Stimulated activated CD8-positive, alpha-beta memory T cell treated with anti-CD3 and anti-CD28 coated beads, Interleukin-12 subunit alpha, Interleukin-12 subunit beta, amount 100 ng/mL, for 1 hour (primary cell): ENCODE measurements at places on chromosomes 13 and 19.

- no peak for DNase-seq
Measured at GRCh38 chr13:106336668-106337067, 198.8 kb downstream of the EFNB2 start.

GRCh38 chr13:20270163-20270865, 38.2 kb upstream of the GJB6 start:
- no peak for DNase-seq

GRCh38 chr19:51546650-51547396, 15.4 kb upstream of the SIGLEC6 start:
- no peak for DNase-seq

DNA sequence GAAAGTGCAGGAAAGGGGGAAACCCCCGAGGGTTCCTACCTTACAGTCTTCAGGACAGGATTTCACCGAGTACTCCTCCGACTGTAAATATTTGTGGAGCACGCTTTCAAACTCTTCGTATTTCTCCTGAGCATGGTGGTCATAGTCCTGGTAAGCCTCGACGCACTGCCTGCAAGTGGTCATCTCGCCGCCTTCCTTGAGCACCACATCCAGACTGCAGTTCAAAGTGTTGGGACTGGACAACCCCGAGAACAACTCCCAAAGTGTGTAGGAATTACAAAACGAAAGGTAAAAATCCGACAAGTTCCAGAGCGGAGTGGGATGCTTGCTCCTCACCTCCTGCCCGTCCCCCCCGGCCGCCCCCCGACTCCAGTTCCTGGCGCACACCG, 349.7 kb downstream of the LIG4 start:
- DNase-seq, result no peak

GRCh38 chr19:33395561-33396550, 22.3 kb downstream of the CEBPG start:
- no peak for DNase-seq

- DNase-seq, result no peak
Measured at GRCh38 chr19:49349567-49349966, 12.6 kb downstream of the TEAD2 start.

DNA sequence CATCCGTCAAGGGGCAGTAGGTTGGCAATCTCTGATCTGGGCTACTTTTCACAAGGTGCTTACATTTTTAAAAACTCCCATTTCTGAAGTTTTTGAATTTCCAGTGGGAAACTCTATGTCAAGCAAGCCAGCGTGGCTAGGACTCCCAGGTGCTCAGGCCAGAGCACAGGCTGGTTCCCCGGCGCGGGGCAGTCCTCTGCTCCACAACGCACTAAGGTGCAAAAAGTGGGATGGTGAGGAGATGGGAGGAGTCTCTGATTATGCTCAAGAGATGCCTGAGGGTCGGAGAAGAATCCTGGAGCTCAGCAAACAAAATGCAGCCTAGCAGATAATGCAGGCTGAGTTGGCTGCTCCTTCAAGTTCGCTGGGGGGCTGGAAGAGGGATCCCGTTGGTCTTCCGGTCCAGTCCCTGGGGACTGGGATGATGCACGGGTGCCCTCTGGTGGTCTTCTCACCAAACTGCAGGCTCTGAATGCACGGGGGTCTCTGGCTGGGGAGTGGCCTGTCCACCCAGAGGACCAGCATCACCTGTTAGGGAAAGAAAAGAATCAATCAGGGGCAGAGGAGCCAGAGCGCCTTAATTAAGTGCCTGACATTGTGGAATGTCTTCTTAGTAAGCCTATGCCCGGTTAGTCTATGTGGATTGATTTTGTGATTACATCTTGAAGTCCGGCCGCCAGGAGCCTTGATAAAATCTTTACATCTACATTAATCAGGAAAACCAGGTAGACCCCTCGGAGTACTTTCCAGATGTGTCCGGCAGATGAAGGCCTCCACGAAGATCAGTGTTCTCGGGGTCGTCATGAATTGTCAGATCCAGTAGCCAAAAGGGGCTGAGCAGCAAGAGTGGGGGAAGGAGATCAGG, 244.4 kb upstream of the MAB21L1 start:
- DNase-seq, result no peak

- DNase-seq, result no peak
Measured at GRCh38 chr13:31022928-31023530, 90.6 kb downstream of the TEX26 start.

- no peak for DNase-seq
Measured at GRCh38 chr13:40876020-40876738, 86.8 kb downstream of the SLC25A15 start.

DNA sequence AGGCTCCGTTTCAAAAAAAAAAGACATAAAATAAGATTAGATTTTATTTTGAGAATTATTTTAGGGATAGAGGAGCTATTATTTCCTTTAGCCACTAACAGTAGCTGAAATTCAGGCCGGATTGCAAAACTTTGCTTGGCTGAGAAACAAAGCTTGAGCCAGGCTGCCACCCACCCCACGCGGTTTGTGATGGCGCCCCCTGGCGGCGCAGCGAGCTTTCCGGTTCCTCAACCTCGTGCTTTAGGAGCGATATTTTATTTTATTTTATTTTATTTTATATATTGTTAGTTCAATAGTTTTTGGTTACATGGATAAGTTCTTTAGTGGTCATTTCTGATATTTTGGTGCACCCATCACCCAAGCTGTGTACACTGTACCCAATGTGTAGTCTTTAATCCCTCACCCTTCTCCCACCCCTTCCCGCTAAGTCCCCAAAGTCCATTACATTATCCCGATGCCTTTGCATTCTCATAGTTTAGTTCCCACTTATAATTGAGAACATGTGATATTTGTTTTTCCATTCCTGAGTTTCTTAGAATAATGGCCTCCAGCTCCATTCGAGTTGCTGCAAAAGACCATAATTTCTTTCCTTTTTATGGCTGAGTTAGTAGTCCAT, 19.8 kb upstream of the CEACAM4 start:
- peak; percentile 20 for DNase-seq

DNA sequence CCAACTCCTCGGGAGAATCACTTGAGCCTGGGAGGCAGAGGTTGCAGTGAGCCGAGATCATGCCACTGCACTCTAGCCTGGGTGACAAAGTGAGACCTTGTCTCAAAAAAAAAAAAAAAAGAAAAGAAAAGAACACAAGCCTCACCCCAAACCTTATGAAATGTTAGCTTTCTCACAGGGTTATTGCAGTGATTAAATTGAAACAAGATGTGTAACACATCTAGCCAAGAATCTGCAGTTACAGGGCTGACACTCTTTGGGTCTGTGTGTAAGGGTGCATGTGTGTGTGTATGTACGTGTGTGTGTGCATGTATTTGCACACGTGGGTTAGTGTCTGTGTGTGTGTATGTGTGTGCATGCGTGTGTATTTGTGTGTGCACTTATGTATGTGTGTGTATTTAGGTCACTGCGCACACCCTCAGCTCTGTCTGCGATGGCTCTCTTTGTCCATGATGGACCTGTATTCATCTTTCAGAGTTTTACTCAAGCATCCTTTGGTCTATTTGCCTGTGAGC, 336.3 kb downstream of the UQCRFS1 start:
- no peak for DNase-seq

- DNase-seq, result no peak
Measured at GRCh38 chr19:45123440-45123850, 30.5 kb downstream of the PPP1R37 start.

DNA sequence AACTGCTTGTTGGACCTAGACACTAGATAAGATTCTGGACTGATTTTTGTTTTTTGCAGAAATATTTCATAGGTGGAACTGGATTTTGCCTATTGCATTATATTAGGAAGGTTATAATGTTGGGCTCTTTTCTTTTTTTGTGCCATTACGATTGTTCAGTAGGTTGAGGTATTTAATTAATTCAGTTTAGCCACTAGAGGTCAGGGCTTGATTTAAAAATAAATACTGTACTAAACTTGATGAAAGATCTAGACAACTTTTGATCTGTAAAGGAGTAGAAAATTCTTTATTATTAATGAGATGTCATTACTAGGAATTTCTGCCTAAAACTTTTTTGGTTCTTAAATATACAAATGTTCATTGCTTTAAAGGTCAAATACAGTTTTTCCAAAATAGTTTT, 15.2 kb upstream of the SUPT20H start:
- no peak for DNase-seq

- DNase-seq, result no peak
Measured at GRCh38 chr19:33831825-33832224, 35.2 kb downstream of the KCTD15 start.

DNA sequence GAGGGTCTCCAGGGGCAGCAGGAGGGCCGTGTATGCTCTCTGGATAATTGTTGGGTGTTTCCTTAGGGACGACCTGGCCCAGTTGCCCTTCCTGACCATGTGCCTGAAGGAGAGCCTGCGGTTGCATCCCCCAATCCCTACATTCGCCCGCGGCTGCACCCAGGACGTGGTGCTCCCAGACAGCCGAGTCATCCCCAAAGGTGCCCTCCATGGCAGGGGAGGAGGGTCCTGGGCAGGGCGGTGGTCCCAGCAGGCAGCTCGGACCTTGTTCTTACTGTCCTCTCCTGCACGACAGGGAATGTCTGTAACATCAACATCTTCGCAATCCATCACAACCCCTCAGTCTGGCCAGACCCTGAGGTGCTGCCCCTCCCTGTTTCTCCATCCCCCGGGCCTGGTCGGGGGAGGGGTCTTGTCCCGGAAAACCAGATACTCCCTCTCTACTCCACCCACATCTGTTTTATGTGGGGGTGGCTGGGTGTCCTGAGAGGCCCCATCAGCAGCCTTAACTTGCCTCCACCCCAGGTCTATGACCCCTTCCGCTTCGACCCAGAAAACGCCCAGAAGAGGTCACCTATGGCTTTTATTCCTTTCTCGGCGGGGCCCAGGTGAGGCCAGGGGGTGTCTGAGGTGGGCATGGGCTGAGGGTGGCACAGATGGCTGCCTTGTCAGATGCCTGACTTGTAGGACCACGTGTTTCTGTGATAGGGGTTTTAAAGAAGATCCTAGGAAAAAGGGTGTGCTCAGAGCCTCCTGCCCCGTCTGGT, 12.3 kb upstream of the CYP4F3 start:
- no peak for DNase-seq

- DNase-seq, result no peak
Measured at GRCh38 chr19:41554907-41555306, 21.1 kb upstream of the CEACAM21 start.

GRCh38 chr19:15372470-15372869, 7.1 kb downstream of the AKAP8 start:
- no peak for DNase-seq

- no peak for DNase-seq
Measured at GRCh38 chr13:95002126-95002525, 289.8 kb upstream of the SOX21 start.

GRCh38 chr19:42246143-42246921, 3.9 kb upstream of the GSK3A start:
- DNase-seq, result no peak

GRCh38 chr13:110665491-110666254, 40.2 kb downstream of the CARS2 start:
- DNase-seq, result no peak

DNA sequence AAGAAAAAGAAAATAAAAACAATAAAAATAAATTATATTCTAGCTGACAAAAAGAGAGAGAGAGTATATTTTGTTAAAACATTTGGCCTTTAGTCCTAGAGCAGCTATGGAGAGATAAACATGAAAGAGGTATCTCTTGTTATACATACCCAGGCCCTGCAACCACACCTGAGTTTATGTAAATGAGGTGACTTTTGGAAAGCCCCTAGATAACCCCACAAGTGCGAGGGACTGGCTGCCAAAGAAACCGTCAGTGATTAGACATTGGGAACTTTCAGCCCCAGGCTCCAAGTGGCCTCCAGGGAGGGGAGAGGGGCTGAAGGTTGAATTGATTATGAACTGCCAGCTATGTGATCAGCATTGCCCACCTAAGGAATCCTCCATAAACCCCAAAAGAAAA, 2.1 kb upstream of the NLRP7 start:
- DNase-seq, result no peak

DNA sequence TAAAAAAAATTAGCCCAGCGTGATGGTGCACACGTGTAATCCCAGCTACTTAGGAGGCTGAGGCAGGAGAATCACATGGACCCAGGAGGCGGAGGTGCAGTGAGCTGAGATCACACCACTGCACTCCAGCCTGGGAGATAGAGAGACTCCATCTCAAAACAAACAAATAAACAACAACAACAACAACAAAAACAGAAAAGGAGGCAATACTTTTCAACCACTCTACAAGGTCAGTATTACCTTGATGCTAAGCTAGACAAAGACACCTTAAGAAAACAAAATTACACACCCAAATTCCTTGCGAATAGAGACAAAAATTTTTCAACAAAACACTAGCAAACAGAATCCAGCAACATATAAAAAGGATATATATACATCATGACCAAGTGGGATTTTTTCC, 39.7 kb downstream of the PEPD start:
- DNase-seq, result no peak

- no peak for DNase-seq
Measured at GRCh38 chr19:16033136-16033530, 43.2 kb upstream of the TPM4 start.

DNA sequence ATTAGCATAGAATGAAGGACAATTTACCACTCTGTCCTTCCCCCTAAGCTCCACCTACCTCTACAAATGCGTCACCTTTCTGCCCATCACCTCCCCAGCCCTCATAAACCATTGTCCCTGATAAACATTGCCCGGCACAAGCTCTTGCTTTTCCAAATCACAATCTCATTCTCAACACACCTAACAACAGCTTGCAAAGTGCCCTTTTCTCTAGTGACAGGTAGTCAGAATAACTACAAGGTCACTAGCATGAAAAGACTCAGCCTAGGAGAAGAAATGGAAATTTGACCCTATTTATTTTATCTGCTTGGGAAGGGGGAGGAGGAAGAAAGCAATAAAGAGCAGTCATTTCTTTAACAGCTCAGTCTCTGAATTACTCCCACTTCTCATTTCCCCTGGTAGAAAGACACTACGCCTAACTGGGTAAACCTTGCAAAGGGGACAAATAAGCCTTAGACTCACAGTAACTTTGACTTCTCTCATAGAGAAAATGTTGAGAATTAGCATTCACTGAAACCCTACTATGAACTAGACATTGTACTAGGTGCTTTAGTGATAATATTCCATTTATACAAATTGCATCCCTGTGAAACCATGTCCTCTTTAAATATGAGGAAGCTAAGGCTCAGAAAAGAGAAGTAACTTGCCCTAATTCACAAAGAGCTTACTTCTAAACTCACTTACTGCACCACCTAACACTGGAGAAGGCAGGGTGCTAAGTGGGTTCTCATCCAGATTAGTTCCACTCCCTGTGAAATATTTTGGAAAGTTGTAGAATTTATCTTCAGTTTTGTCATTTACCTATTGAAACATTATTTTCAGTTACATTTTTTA, 116.2 kb upstream of the FNDC3A start:
- no peak for DNase-seq

DNA sequence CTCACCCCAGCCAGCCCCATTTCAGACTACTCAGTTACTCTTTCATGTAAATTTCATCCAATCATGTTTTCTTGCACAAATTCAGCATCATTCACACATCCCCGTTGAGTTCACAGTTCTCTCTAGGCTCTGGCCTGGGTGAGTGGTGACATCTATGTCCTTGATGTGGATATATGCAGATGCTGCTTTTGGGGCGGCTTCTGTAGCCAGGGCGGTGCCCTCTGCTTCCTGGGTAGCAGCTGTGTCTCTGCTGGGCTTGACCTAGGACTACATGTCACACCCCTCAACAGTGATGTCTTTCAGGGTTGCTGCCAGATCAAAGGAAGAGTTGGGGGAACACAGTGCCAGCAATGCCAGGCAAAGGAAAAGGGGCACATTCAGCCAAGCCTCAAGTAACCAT, 68.5 kb upstream of the KCTD15 start:
- DNase-seq, result no peak

GRCh38 chr19:46116121-46116520, 8.4 kb downstream of the IGFL3 start:
- no peak for DNase-seq
